ENCODE measurements at places on chromosomes 1 and 21. TPM values are rescaled to one million over a fixed set of nuclear protein-coding genes. Genes with fewer than 3 reads are reported as not detected.

- H3K4me1 ChIP-seq: no peaks in the 10 kb centered on the region
- no peaks in the 10 kb centered on the region for H3K27me3 ChIP-seq
- no peak overlapping the region for H3K4me3 ChIP-seq
- H3K27ac ChIP-seq: no peak overlapping the region
These were observed 8.4 kb downstream of the ANKRD45 start for GRCh38 chr1:173661271-173661670.

- no peaks in the 10 kb centered on the region for H3K36me3 ChIP-seq
- peaks cover 8% of the 10 kb centered on the region for H3K4me1 ChIP-seq
- no peak overlapping the region for H3K4me3 ChIP-seq
- DNase-seq: no peak
- no peaks in the 10 kb centered on the region for H3K27me3 ChIP-seq
- peak overlapping the region; percentile 64 for H3K27ac ChIP-seq
These were observed 18.7 kb upstream of the LBR start for GRCh38 chr1:225446595-225446960.

GRCh38 chr21:37073417-37074196 lies 553 bp downstream of the TTC3 start:
- H3K27me3 ChIP-seq: no peaks in the 10 kb centered on the region
- peaks cover 2% of the 10 kb centered on the region for H3K36me3 ChIP-seq
- peak overlapping the region; percentile 95 for H3K27ac ChIP-seq
- H3K4me3 ChIP-seq: peak overlapping the region; percentile 78
- H3K4me1 ChIP-seq: peaks cover 15% of the 10 kb centered on the region

GRCh38 chr1:242523719-242524570 lies 552 bp downstream of the PLD5 start:
- no peak overlapping the region for H3K27ac ChIP-seq
- no peaks in the 10 kb centered on the region for H3K27me3 ChIP-seq
- peak overlapping the region; percentile 55 for H3K4me3 ChIP-seq
- peaks cover 4% of the 10 kb centered on the region for H3K4me1 ChIP-seq
- H3K36me3 ChIP-seq: no peaks in the 10 kb centered on the region
- no peak for DNase-seq

DNA sequence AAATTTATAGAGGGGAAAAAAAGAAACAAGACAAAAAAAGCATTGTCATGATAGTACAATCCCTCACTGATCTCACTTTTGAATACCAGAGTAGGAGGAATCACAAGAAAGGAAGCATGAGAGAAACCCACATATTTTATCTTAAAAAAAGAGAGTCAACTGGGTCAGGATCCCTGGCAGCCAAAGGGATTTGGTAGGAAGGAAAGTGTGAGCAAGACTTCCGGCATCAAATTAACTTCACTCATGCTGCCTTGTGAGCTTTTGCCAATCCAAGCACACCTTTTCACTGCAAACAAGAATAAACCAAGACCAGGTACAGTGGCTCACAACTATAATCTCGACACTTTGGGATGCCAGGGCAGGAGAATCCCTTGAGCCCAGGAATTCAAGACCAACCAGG lies 53.1 kb downstream of the SLC9C2 start:
- no peaks in the 10 kb centered on the region for H3K4me1 ChIP-seq
- H3K36me3 ChIP-seq: no peaks in the 10 kb centered on the region
- H3K27ac ChIP-seq: no peak overlapping the region
- no peak for DNase-seq

Gene AKR7A3
- total RNA-seq: 0.20 TPM

DNA sequence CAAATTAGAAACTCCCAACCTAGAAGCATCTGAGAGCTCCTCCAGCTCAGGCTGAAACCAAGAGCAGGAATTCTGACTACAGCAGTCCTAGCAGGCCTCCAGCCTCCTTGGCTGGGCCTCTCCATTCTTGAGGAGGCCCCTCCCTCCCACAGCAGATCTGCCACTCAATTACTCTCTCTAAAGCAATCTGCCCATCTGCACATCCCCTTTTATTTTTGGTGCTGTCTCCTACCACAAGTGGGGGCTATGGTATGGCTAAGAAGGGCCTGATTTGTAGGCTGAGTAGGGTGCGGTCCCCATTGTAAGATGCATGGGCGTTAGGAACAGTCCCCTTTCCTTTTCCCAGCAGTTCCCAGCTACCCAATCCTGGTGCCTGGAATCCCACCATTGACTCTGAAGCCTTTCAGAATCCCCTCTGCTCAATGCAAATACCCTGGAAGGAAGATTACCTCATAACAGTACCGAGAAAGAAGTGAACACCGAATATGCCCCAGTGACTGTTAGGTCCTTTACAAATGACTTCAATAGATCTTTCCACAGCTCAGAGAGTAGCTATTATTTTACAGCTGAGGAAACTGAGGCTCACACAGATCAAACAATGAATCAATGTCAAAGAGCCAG lies 11.6 kb upstream of the TTC39A start:
- H3K36me3 ChIP-seq: no peaks in the 10 kb centered on the region
- H3K27me3 ChIP-seq: peaks cover 5% of the 10 kb centered on the region
- no peak overlapping the region for H3K4me3 ChIP-seq
- H3K27ac ChIP-seq: no peak overlapping the region
